ENCODE measurements at places on chromosomes 3 and 15.
A peak's percentile ranks its signal among the peaks of the same experiment; 100 is the strongest.

- no peak for DNase-seq
Measured at GRCh38 chr3:50350213-50350526, 405 bp downstream of the NPRL2 start.

GRCh38 chr3:178159691-178160220 lies 376.5 kb upstream of the KCNMB2 start:
- DNase-seq, result no peak

DNA sequence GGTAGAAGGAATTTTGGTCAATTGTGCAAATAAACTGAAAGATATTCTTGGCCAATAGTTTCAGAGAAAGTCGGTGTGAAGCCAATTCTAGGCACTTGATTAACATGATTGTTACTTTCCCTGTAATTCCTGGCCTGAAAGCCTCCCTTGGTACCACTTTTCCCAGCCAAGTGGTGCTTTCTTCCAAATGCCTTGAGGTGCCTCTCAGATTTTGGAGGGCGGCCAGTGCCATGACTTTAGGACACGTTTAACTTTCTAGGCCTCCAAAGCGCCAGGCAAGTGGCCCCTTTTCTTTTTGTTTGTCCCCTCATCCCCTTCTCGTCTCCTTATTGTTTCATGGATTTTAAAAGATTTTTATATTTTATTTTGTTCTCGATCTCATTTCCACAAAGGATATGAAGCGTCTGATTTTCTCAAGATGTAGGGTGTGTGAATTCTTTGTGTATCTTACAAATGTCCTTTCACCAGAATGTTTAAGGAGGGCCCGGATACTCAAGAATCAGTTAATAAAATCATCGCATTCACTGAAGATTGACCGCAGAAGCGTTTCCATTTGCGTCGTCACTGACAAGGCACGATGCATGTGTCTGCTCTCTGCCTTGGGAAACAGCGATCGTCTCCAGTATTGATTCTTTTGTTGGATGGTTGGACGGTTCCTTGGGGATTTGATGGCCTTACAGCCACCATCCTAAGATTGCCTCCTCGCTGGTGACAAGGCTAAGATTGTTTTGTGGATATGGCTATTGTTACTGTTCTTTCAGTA lies 87.8 kb downstream of the ASB7 start:
- DNase-seq, result no peak

DNA sequence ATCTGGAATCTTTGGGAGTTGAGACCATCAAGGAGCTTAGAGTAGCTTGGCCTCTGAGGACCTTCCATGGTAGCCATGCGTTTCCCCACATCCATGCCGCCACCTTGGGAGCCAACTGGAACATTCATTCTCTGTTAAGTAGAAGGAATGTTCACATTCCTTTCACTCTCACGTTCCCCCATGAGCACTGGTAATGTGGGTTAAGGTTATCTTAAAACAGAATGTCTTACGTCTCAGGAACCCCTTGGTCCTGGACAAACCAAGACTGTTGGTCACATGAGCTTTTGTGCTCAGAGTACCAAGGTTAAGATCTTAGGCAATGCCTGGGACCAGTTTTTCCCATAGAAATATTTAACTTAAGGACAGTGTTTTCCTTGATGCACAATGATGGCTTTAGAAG lies 211.7 kb upstream of the UBE2E1 start:
- no peak for DNase-seq

DNA sequence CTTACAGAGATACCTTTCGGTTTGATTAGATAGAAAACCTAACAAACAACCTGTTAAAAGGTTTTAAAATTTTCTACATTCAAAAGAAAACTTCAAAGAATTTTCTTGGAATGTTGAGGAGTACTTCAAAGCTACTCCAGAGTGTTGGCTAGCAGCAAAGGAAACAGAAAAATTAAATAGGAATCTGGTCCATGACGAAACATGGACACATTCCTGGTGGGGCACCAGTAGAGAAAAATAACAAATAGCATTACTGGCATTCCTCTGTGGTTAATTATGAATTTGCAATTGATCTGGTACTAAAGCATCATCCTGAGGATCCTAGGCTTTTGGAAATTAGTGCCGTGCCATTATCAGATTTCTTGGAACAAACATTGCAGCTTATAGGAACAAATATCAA lies 59.5 kb upstream of the DPPA4 start:
- no peak for DNase-seq

DNA sequence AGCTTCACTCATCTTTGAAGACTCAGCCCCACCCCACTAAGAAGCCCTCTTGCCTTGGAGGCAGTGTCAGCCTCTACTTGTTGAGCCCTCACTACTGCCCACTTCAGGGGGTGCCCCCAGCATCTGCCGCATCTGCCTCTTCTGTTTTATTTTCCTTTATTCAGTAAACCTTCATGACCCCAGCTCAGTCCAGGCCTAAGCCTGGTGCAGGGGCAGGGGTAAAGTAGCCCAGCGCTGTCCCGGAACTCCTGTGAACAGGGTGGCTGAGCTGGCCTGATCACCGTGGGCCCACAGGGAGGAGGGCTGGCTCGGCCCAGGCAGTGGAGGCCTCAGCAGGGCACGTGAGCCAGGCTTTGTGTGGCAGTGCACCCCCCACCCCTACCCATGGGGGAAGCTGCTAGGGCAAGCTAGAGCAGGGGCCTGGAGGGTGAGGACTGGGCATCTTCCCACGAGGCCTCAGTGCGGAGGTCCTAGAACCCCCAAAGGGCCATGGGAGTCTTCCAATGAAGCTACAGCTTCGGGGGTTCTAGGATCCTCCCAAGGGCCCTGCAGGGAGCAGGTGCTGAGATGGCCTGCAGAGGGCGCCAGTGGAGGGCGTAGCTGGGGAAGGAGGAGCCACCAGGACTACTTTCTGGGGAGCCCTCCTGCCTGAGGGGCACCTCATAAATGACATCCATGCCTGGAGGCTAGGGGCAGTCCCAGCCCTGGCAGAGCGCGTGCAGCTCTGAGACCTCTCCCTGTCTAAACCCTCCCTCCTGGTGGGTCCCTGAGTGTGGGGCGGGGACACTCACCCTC lies 36.0 kb downstream of the TSPAN3 start:
- DNase-seq, result peak; percentile 57

DNA sequence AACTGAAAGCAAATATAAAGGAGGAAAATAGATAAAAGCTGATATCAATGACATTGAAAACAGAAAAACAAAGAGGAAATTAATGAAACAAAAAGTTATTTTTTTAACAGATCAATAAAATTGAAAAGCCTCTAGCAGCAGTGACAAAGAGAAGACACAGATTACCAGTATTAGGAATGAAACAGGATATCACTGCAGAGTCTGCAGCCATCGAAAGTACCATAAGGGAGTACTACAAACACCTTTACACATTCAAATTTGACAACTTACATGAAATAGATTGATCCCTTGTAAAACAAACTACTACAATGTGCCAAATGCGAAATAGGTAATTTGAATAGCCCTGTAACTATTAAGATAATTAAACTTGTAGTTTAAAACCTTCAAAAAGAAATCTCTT lies 24.9 kb upstream of the DHX36 start:
- DNase-seq, result no peak
